ENCODE measurements at places on chromosomes 3 and 15.

- DNase-seq: peak; percentile 99
Observed at GRCh38 chr15:75042730-75043508, 19.5 kb downstream of the PPCDC start.

- no peak for DNase-seq
Observed at GRCh38 chr3:166877971-166878370, 502.1 kb downstream of the ZBBX start.

GRCh38 chr3:46027736-46028397, 584 bp upstream of the XCR1 start:
- DNase-seq: no peak

GRCh38 chr3:56776556-56776950, 25.2 kb downstream of the ARHGEF3 start:
- no peak for DNase-seq

- no peak for DNase-seq
Observed at GRCh38 chr3:27366062-27366591, 3.1 kb downstream of the NEK10 start.

GRCh38 chr3:134481166-134481565, 4.6 kb downstream of the ANAPC13 start:
- DNase-seq: no peak

GRCh38 chr3:127276995-127277394, 10.9 kb downstream of the PRR20G start:
- DNase-seq: no peak

- no peak for DNase-seq
Observed at GRCh38 chr3:173939331-173939730, 541.8 kb downstream of the NLGN1 start.

GRCh38 chr3:19485267-19485666, 337.0 kb downstream of the KCNH8 start:
- DNase-seq: no peak

GRCh38 chr3:52002748-52003147, 7.1 kb upstream of the RPL29 start:
- no peak for DNase-seq

DNA sequence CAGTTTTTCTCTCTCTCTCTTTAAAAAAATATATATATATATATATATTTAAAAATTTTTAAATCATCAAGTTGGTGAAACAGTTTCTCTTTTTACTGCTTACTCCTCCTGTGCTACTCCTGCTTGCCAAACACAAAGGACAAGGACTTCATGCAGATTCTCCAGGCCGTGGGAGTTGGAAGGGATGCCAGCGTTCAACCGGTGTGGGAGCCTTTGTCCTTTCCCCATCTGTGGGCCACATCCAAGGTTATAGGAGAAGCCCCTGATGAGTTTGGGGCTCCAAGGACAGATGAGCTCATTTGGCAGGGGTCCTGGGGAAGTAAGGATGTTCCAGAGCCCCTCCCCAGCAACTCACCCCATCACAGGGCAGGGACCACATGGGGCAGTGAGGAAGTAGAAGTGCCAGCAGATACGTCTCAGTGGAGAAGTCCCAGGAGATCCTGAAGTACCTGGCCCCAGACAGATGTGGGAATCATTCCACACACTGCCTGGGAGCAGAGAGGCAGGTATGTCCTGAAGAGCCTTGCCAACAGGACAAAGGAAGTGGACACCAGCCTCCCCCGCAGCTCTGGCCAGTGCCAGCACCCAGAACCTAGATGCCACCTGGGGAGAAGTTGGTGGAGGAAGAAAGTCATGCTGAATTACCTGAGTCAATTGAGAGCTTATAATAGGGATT, 36.6 kb downstream of the CCK start:
- no peak for DNase-seq

DNA sequence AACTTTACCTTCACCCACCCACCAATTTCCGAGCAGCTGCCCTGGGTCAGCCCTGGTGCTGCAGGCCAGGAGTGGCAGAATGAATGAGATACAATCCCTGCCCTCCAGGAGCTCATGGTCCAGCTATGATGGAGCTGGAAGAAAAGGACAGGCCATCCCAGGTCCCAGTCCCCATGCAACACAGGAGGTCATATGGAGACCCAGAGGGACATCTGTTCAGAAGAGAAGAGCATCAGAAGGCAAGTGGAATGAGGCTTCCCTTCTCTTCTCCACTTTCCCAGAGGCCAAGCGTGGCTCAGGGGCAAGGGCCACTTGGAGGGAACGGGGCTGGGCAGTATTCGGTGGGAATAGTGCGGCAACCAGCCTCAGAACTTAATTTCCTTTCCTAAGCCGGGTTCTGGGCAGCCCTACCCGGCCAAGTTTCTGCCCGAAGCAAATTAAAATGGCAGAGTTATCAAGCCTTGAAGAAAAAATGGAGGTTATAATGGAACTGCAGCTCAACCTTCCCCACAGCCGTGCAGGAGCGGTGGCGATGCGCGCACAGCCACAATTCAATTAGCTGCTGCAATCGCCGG, 35.9 kb downstream of the TLE3 start:
- no peak for DNase-seq

- no peak for DNase-seq
Observed at GRCh38 chr3:119891944-119892721, 110.2 kb downstream of the NR1I2 start.
